ENCODE measurements at places on chromosomes 7 and 10.

DNA sequence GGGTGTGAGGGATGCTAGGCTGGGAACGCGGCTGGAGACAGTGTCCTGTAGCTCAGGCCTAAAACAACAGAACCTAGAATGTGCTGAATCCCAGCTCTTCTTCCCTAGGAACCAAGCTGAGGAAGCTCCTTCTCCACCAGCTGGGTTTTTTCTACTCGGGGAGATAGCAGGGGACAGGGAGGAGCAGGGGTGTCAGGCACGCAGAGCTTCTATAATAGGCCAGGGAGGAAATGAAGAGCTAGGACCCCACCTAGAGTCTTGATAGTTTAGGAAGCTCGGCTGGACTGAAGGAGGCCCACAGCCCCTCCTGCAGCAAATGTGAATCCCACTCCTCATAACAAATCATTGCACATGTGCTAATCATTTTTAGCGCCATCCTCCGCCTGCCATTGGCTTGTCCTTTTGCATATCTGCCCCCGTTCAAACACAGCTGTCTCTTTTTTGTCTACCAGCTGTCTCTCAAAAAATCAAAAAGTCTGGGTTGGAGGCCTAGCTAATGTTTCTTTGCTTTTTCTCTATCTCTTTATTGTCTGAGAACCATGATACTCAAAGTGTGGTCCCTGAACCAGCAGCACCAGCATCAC is 24.1 kb upstream of the FAM180A start:
- no peak for DNase-seq

DNA sequence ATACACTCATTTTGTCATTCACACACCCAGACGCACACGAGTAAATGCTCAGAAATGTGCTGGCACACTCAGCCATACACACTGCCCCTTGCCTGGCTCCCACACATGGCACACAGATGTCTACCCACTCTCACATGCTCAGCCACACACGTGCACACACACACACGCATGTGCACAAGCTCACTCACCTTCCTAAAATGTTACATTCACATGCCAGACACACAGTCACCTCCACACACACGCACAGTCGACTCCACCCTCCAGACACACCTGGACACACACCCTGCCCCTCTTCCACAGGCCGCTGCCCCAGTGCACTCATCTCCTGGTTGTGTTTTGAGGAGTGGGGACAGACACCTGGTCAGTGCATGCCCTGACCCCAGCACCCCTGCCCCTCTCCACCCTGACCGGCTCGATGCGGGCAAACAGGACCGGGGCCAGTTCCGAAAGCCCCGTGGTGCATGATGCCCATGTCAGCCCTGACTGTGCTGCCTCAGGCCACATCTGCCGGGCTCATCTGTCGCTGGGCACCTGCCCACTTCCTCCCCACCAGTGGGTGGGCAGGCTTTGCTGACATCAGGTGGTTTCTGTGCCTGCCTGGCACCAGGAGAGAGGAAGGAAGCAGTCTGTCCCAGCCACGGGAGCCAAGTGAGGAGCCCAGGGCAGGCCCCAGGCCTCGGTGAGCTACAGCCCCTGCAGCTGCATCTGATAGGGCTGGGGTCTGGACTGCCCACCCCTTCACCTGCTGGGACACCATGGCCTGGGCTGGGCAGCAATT is 84.9 kb upstream of the ZNF716 start:
- no peak for DNase-seq

DNA sequence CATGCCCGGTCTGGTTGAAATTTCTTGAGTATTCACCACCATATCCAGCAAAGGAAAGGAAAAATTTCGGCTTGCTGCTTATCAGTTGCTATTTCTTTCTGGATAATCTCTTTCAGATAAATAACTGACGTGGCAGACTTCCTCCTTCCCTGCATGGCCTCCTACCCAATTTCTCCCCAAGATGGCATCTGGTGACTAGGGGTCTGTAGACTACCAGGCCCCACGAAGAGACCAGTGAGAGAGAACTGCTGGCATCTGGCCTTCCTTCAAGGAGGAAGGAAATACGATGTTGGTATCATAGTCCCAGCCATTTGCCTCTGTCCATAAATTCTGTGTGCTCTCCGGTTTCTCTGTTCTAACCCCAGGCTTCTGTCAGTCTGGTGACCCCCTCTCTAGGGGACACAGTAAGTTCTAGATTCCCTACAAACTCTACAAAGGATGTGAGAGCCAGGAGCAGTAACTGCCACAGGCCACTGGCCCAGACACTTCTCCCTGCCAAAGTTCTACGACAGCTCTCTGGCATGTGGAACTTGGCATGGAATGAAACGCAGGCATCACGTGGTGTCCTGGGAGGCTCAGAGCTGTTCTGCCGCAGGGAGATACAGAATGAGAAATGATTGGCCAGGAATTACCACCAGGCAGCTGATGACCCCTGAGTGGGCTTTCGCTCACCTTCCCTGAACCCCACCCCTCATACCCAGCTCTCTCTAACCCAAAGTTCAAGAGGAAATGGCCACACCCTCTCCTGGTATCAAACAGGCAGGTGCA is 30.0 kb upstream of the MSRB2 start:
- no peak for DNase-seq

DNA sequence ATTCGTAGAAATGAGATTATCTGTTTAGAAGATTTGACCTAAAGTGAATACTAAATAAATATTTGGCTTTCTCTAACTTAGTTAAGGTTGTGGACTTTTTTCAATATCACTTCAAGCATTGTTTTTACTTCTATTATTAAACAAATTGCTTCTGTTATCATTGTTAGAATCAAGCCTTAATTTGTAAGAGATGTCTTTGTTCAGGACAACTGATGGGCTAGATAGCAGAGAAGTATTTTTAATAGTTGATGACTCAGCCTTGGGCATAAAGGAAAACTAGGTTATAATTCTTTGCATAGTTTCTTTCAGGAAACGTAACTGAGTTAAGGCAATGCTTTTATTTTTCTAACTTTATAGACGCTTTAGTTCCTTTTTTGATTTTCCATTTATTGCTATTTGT is 128.8 kb upstream of the SMIM30 start:
- no peak for DNase-seq

GRCh38 chr10:60237977-60238758 is 151.5 kb downstream of the ANK3 start:
- no peak for DNase-seq

- no peak for DNase-seq
Measured at GRCh38 chr7:105413887-105414437, 25.2 kb upstream of the SRPK2 start.

GRCh38 chr7:157497367-157497743 is 160.6 kb downstream of the DNAJB6 start:
- DNase-seq: no peak

DNA sequence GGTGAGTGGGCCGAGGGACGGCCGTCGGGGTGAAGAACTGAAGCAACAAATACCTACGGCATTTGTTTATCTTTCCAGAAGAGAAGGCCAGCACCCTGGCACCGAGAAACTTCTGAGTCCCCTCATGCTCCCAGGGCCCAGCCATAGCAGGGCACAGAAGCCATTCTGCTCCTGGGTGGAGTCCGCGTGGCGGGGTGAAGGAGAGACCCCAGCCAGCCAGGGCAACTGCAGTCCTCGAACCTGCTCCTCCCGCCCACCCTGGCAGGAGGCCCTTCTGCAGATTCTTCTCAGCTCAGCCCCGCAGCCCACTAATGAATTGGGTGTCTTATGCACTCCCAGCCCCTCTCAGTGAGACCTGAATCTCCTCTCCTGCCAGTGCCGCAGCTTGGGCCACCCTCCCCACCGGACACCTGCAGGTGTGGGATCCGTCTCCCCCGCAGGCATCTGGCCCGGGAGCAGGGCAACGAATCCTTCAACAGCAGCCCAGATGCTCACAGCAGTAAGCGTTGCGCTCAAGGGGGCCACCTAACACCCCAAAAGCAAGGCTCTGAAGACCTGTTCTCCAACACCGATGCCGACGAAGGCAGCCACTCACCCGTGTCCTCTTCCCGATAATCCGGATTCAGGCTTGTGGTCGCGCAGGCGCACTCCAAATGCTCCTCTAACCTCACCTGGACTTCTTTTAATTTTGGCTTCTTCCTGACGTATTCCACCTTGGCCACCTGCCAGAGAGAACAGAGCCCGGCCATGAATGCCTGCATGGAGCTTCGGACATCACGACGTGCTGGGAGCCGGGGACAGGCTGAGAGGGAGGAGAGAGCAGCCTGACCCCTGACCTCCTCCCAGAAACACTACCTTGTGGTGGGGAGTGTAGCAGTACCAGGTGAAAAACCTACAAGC is 18.9 kb downstream of the PDGFA start:
- no peak for DNase-seq

GRCh38 chr7:69301253-69301652 is 297.0 kb upstream of the AUTS2 start:
- no peak for DNase-seq

GRCh38 chr7:12794722-12795302 is 107.4 kb downstream of the ARL4A start:
- no peak for DNase-seq

GRCh38 chr7:69445541-69445940 is 152.7 kb upstream of the AUTS2 start:
- DNase-seq: no peak

DNA sequence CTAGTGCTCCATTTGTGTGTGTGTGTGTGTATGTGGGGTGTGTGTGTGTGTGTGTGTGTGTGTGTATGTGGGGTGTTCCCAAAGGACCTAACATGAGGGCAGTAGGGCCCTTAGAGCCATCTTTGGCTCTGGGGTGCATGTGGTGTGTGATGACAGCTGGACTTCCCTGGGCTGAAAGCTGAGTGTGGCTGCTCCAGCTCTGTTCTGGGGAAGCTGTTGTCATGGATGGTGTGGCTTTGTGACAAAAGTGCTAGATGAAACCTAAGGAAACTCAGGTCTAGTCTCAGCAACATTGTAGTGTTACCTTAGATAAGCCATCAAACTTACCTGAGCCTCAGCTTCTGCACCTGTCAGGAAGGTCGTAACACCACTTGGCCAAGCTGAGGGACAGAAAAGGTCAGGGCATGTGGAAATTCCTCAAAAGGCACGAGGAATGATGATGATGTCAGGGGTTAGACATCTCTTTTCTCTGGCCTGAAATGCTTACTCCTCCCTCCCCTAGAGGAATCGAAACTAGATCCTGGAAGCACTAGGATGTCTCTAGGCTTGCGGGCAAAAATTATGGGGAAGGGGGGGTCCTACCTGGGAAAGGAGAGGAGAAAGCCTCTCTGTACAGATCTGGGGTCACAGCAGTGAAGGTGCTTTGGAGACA is 115.4 kb downstream of the RPS24 start:
- DNase-seq: no peak

GRCh38 chr10:68559841-68560185 is 324 bp upstream of the TET1 start:
- no peak for DNase-seq

- no peak for DNase-seq
Measured at GRCh38 chr10:9166770-9167169, 1112.3 kb downstream of the GATA3 start.

GRCh38 chr10:32349968-32350738 is 3.2 kb upstream of the EPC1 start:
- no peak for DNase-seq

GRCh38 chr7:142908921-142909890 is 23.7 kb upstream of the TRPV6 start:
- no peak for DNase-seq

- peak; percentile 66 for DNase-seq
Measured at GRCh38 chr7:8343556-8343955, 81.6 kb upstream of the ICA1 start.

- no peak for DNase-seq
Measured at GRCh38 chr7:84216472-84216871, 21.9 kb upstream of the SEMA3A start.

DNA sequence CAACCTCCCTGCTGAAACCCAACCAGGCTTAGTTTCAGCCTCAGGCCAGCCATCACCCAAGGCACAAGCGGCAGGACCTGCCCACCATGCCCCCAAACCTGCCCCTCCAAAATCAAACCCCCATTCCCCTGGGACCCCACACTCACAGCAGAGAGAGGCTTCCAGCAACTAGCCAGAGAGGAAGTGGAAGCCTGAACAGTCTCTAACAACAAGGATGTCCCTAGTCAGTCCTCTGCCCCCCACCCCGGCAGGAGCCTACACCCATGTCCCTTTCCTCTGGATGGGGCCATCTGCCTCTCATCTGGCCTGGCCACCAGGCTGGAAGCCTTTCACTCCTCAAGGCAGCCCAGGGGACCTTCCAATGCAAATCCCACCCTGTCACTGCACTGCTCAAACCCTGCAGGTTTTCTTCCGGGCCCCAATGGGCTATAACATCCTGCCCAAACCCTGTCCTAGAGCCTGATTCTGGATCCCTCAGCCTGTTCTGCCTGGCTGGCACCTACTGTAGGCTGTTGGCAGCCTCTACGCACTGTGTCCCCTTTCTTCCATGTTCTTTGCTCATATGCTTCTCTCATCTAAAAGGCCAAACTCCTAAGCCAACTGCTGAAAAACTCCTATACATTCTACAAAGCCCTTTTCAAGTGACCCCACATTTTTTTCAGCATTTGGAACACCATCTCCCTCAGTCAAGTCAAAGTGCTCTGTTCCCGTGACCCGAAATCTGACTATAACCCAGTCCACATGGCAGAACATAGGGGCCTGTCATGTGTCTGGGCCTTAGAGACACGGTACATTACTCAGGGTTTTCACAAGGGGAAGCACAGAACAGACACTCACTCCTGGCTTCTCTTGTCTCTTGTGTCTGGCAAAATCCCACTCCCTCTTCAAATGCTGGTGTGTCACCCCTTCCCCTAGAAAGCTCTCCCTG is 253.3 kb downstream of the TNS3 start:
- no peak for DNase-seq

- DNase-seq: no peak
Measured at GRCh38 chr7:52569151-52569550, 466.3 kb upstream of the POM121L12 start.

DNA sequence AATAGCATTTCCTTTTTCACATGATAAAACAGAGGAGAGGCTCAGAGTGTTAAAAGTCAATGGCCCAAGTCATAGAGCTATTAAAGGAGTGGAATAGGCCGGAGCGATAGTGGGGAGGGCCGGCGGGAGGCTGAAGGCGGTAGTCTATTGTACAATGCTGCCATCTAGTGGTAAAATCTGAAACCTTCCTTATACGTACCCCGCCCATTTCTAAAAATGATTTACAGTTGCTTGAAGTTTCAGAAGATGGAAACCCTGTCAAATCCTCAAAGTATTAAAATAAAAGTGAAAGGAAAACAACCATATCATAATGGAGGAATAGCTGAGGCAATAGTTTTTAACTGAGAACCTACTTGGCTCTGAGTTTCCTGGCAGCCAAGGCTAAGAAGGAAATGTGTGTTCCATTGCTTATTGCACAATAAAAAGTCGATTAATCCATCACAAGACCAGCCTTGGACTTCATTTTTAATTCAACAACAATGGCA is 209.1 kb downstream of the CCSER2 start:
- peak; percentile 27 for DNase-seq
